Stimulated activated CD4-positive, alpha-beta T cell treated with anti-CD3 and anti-CD28 coated beads, Interleukin-1b, Interleukin-23, amount 100 ng/mL, for 48 hours (primary cell): ENCODE measurements at places on chromosomes 7 and 10.

- no peak for DNase-seq
Measured at GRCh38 chr10:1228467-1228975, 172.3 kb downstream of the WDR37 start.

DNA sequence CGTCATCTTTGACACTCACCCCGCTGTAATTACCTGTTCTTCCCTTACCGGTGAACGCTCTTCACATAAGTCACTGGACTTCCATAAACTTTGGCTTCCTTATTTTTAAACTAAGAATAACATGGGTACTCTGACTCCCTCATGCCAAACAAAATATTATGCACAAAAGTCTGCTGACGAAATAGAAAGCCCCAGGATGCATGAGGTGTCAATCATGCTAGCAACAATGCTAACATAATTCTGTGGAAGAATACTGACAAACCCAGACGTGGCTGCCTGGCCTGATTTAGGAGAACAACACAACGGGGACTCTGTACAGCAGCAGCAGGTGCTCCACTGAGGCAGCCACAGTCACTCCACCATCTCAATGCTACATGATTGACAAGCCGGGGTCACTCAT is 137.5 kb downstream of the CCDC71L start:
- DNase-seq: no peak

- peak; percentile 71 for DNase-seq
Measured at GRCh38 chr7:150734254-150734653, 3.0 kb upstream of the GIMAP5 start.

- DNase-seq: no peak
Measured at GRCh38 chr10:13684806-13685482, 98.2 kb downstream of the PRPF18 start.

DNA sequence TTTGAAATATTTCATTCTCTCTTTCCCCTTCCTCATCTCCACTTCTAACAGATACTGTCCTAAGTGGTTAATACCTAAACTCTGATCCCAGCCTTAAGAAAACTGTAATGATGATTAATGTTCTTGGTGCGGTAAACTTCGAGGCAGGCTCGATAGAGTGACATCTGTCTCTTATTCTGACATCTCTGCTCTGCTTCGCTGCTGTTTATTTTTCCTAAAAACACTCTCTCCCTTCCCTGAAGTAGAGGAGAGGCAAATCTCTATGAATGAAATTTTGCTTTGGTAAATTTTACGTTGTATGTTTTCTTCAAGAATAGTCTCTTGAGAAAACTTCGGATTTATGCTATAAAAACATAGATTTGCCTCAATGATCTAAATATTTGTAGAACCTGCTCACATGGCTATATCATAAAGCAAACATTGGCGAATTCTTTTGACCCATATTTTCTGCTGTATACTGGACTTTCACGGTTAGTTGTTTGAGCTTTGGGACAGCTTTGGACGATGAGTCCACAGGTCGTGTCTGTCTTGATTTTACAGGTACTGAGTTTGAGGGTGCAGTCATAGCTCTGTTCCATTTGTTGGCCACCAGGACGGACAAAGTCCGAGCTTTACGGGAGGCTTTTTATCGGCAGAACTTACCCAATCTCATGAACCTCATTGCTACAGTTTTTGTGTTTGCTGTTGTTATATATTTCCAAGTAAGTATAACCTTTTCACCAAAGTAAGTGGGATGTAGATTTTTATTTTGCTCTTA is 27.1 kb downstream of the SEC61A2 start:
- DNase-seq: no peak

DNA sequence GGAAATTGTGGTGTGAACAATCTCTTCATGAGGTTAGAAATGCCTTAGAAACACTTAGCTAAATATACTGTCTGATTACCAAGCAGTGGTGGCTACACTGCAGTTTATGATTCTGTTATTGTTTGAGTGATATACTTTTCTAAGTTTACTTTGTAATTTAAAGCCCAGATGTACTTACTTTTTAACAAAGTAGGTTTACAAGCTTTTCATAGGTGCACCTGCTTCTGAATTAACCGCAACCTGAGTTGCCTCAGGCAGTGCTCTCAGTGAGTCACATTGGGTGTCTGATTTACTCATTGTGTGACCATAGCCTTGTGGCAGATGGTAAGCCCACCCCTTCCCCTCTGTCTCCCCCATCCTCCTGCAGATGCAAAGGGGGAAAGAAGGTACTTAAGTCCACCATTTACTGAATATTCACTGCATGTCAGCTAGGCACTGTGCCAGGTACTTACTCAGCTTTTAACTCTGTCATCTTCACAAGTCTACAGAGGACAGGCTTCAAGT is 9.0 kb downstream of the MTURN start:
- no peak for DNase-seq

DNA sequence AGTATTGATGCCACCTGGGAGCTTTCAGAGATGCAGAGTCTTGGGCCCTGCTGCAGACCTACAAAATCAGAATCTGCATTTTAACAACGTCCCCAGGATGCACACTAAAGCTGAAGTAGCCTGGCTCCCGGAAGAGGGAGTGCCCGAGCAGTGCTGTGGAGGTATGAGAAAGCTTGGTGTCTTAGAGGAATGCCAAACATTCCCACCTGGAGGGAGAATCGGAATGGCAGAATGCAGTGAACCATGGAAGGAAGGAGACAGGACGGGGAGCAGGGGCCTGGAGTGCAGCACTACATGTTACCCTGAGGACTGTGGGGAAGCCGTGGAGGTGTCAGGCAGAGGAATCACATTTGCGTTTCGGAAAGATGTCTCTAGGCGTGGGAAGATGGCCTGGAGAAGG is 90.9 kb downstream of the AOAH start:
- no peak for DNase-seq

DNA sequence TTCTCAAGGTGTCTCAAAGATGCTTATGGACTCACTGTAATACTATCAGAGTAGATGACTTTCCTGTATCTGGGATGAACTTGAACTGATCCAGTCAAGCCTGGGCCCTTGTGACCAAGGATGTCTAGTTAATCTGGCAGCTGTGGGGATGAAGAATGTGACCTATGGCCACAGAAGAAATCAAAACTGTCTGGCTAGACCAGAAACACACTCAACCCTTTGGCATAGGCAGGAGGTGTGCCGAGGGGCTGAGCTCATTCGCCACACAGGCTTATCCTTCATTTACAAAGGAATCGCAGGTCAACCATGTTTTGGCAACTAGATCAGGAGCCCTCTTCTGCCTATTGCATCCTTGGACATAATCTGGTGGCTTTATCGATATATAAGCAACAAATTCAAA is 110.6 kb downstream of the ATXN7L1 start:
- DNase-seq: no peak

GRCh38 chr10:82660205-82660604 is 785.2 kb downstream of the NRG3 start:
- no peak for DNase-seq

DNA sequence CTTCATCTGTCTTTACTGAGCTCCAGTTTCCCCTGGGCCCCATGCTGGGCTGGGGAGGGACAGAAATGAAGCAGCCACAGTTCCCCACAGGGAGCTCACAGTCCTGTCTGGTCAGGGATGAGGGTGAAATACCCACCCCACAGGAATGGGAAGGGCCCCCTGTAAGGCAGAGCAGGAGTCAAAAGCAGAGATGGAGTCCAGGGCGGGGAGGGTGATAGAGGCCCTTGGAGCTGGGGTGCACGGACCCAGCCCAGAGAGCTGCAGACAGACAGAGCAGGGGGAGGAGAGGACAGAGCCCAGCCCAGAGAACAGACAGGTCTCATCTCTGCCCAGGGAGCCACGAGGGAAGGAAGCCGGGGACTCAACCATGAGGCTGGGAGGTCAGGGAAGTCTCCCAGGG is 34.9 kb upstream of the ZNF488 start:
- no peak for DNase-seq

GRCh38 chr7:156949541-156950380 is at the start of gene NOM1:
NOM1 (plus strand) TSS chr7:156949712; CDS start chr7:156949738, 26 bp downstream.
- DNase-seq: peak; percentile 90

- no peak for DNase-seq
Measured at GRCh38 chr7:155191137-155191536, 106.5 kb upstream of the INSIG1 start.

DNA sequence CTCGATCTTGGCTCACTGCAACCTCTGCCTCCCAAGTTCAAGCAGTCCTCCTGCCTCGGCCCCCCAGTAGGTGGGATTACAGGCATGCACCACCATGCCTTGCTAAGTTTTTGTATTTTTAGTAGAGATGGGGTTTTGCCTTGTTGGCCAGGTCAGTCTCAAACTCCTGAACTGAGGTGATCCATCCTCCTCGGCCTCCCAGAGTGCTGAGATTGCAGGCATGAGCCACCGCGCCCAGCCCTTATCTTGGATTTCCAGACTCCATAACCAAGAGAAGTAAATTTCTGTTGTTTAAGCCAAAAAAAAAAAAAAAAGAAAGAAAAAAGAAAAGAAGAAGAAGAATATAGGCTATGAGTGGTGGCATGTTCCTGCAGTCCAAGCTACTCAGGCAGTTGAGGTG is 53.3 kb upstream of the RABGEF1 start:
- no peak for DNase-seq

GRCh38 chr10:61138708-61139591 is 195.0 kb upstream of the RHOBTB1 start:
- DNase-seq: no peak

GRCh38 chr10:131311661-131312477 is at the start of gene TCERG1L:
TCERG1L (minus strand) TSS chr10:131311721; CDS start chr10:131311635, 86 bp downstream.
- peak; percentile 21 for DNase-seq

GRCh38 chr7:34207810-34208209 is 302.5 kb downstream of the BMPER start:
- DNase-seq: no peak

DNA sequence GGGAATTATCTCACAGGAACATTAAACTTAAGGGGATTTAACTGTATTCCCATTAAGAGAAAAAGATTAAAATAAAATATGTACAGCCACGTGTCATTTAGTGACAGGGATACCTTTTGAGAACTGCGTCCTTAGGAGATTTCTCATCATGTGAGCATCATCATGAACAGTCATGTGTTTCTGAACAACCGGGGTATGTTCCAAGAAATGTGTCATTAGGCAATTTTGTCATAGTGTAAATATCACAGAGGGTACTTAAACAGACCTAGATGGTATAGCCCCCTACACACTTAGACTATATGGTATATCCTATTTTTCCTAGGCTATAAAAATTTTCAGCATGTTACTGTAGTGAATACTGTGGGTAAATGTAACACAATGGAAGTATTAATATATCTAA is 840.3 kb downstream of the CNTNAP2 start:
- DNase-seq: no peak

DNA sequence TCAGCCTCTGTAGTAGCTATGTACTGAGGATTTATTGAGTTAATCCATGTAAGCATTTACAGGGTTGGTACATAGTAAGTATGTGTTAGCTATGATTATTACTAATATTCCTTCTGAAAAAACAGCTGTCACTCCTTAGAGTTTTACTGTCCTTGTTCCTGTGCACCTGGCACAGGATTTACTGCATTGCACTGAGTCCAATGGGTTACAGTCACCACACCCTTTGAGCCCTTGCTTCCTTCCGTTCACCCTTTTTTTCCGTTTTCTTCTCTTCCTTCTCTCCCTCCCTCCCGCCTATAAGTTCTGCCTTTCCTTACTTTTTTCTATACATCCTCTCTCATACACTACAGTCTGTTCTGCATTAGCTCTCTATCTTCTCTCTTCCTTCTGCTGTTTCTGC is 12.5 kb upstream of the CDK6 start:
- DNase-seq: no peak

DNA sequence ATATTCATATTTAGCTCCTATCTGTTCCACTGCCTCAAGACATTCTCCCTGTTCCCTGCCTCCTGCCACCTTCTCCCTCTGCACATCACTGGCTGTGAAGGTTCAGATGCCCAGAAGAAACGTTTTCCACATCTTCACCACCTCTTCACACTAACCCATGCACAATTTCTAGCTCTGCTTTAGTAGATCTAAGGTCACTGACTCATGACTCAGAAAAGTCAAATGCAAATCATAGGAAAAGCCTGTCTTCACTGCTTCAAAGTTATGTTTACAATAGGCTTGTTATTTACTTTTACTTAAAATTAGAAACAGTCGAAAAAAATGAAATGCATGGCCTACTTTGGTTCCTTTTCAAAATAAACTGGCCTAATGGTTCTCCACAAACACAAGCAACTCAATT is 2.5 kb downstream of the SCRN1 start:
- no peak for DNase-seq

DNA sequence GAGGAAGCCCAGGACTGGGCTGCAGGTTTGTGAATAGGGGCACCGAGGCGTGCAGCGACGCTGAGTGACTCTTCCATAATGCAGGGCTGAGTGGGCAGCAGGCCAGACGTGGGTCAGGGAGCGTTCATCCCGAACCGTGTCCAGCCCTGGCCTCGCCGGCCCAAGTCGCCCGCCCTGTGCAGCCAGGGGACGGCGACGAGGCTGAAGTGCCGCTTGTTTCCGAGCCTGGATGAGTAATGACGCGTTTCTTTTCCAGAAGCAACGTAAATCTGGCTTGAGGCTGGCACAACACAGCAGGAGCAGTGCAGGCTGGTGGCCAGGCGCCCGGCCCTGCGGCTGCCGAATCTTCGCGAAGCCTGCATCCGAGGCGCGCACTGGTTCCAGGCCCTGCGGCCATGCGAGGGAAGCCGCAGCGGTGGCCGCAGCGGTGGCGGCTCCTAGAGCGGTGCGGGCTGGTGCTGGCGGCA is 74.0 kb upstream of the SEC61G start:
- DNase-seq: no peak

DNA sequence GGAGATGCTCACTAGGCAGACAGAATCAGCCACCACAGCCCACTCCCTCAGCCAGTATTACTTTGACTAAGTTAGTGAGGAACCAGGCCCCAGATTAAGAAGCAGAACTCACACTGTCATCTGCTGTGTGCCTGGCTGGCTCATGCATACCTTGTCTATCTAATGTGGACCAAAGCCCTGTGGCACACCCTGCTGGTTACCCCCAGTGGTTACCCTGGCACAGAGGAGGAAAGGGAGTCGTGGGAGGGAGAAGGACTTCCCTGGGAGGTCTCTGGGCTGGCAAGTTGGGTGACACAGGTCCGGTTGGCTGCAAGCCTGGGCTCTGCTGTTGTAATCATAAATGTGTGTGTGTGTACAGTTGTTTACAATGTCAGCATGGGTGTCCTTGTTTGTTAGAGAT is 7.5 kb upstream of the SH2D4B start:
- DNase-seq: peak; percentile 72

DNA sequence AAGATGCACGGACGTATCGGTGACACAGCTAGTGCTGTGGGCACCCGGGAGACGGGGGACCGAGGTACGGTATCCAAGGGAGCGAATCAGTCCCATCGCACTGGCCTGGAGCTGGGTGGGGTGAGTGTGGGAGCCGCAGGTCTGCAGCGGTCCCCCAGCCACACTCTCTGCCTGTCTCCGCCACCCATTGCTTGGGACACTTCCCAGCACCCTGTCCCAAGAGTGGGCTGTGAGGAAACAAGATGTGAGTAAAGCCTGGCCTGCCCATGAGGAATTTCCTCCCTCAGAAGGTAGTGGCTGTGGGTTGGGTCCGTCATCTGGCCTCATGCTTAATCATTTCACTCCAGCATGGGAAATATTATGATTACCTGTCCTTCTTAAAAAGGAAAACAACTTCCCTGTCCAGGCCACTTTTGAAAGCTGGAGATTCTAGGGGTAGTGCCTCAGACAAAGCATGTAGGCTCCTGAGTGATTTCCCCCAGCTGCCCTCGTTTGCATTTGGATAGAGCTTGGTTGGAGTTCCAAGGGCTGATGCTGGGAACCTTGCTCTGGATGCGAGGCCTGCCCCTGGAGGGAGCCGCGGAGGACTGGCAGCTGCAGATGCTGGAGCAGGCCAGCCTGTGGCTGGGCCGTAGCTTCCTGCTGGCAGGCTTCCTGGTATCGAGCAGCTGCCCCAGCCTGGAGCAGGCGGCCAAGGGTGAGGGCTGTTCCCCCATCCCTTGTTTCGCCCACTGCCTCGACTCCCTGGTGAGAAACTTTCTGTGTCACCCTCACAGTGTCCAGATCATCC is 6.2 kb upstream of the ACTR3C start:
- no peak for DNase-seq
